ENCODE measurements at places on chromosomes 5 and 9. TPM values are rescaled to one million over a fixed set of nuclear protein-coding genes. Genes with fewer than 3 reads are reported as not detected.

Gene GLDC
- 0.32 TPM for total RNA-seq

Gene C9
- not detected for total RNA-seq

Gene DPM2
- total RNA-seq, result 51.5 TPM

Gene FGF10
- not detected for total RNA-seq

Gene PIP5KL1
- 2.6 TPM for total RNA-seq

GRCh38 chr5:131647048-131647769 is 12.2 kb upstream of the RAPGEF6 start:
- no peak for DNase-seq

- no peak for DNase-seq
These were observed 19.0 kb downstream of the UIMC1 start for GRCh38 chr5:176987583-176987982.

- peak; percentile 62 for DNase-seq
These were observed 325.1 kb downstream of the GADD45G start for GRCh38 chr9:89929673-89930480.

DNA sequence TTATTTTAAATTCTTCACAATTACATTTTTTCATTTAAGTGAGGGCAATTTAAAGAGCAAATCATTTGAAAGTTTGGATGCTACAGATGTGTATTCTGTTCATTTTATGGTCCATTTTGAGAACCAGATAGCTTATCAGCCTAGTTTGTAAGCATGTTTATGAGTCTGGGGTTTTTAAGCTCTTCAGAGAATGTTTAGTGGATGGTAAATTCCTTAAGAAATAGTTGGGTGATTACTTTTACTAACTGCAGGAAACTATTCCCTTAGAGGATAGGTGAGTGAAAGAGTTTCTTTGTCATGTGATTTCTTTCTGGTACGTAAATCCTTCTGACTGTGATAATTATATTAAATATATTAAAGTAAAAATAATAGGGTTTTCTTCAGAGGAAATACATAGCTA is 17.6 kb downstream of the RASGRF2 start:
- no peak for DNase-seq

- peak; percentile 44 for DNase-seq
These were observed 67.6 kb downstream of the HMCN2 start for GRCh38 chr9:130333041-130333711.

- DNase-seq, result no peak
These were observed 293.2 kb upstream of the KLF4 start for GRCh38 chr9:107782789-107783188.

- DNase-seq, result no peak
These were observed 40.0 kb upstream of the MYO10 start for GRCh38 chr5:16975950-16976624.

GRCh38 chr5:109199799-109200620 is 209.8 kb downstream of the PJA2 start:
- no peak for DNase-seq

DNA sequence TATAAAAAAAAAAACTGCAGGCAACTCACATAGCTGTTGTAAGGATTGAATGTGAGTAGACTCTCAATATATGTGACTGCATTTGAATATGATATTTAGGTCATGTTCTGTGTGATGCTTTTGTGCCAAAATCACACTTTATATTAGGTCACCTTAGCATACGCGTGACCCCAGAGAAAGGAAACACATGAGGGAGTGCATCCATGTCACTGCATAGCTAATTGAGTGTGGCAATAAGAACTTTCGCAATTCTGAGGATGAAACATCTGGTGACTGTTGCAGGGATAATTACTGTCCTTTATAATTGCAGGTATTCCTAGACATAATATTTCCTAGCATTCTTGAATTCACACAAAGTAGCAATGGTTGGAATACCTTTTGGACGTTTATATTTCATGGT is 459.5 kb upstream of the KLF4 start:
- DNase-seq, result no peak

DNA sequence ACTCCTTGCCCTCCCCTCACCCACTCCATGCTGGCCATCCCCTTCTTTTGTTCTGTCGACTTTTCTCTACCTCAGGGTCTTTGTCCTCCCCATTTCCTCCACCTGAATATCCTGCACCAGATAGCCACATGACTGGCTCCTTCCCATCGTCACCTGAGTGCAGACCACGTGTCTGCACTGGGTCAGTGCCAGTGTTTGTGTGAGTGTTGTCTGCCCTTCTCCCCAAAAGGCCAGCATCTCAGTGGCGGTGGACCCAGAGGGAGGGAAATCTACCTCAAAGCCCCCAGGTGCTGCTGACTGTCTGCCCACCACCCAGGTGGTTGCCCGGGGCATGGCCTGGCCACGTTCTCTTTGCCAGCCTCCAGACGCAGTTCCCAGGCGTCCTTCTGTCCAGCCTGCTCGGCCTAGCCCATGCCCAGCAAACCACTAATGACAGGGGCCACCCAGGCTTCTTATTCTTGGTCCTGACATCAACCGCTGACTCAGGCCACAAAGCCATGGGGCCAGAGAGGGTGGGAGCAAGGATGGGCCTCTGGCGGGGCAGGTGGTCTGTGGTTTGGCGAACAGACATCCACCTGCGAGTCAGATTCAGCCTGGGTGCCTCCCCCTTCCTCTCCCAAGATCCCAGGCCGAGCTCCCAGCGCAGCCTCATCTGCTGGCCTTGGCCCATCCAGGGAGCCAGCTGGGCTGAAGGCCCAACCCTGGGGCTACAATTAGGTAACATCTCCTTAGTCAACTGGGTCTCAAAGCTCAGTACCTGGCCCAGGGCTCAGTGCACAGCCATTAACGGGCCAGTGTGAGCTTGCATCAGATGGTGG is 5.5 kb upstream of the NINJ1 start:
- no peak for DNase-seq

GRCh38 chr9:99211746-99212145 is 10.0 kb downstream of the ALG2 start:
- no peak for DNase-seq

DNA sequence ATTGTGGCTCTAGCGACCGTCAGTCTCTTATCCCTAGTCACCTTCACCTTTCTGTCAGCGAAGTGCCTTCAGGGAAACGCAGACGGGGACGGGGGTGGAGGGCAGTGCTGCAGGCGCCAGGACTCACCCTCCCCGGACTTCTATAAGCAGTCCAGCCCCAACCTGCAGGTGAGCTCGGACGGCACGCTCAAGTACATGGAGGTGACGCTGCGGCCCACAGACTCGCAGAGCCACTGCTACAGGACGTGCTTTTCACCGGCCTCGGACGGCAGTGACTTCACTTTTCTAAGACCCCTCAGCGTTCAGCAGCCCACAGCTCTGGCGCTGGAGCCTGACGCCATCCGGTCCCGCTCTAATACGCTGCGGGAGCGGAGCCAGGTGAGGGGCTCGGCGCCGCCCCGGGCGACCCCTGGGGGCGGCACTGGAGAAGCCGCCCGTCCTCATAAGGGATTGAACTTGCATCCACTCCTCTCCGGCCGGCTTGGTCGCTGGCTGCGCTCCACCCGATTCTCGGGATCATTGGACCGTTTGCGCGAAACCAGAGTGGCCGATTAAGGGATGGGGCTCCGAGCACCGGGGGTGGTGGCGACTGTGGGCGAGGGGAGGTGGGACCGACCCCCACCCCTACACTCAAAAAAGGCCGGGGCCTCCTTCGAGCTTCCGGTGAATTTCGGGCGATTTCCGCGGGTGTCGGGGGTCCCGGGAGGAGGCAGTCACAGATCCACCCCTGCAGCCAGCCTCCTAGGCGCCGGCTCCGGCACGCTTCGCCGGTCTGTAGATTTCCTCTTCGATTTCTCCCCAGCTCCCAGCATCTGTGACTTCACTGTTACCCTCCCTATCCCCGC is 2.7 kb downstream of the PCDHGC5 start:
- DNase-seq, result no peak

DNA sequence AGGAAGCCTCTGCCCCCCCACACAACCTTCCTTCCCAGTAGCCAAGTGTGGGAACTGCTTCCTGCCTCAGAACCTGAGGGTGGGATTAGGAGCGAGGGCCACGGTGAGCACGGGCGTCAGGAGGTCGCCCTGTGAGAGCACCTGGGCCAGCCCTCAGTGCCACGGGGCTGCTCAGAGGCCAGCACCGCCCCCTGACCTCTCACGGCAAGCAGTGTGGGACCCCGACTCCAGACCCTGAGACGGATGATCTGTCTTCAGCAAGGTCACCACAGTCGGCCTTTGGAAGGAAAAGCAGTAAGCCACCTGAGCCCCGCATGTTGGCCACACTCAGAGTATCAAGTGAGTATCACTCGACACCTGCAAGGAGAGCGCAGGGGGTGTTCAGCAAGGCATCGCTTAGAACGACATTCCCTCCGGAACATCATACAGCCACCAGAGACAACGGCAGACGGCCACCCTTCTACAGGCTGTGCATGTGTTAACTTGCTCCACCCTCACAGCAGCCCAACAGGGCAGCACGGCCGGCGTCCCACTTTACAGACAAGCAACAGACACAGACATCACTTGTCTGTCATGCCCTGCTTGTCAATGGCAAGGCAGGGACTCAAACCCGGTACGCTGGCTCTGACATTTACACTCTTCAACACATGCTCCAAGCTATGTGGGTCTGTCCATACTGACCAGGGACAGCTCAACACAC is 50.2 kb downstream of the IPPK start:
- DNase-seq, result no peak

GRCh38 chr9:37508834-37509206 is 23.1 kb downstream of the POLR1E start:
- no peak for DNase-seq

- DNase-seq, result no peak
These were observed 338.8 kb downstream of the ARL15 start for GRCh38 chr5:53971551-53971950.

GRCh38 chr5:143491646-143492045 is 88.2 kb upstream of the NR3C1 start:
- DNase-seq, result no peak

DNA sequence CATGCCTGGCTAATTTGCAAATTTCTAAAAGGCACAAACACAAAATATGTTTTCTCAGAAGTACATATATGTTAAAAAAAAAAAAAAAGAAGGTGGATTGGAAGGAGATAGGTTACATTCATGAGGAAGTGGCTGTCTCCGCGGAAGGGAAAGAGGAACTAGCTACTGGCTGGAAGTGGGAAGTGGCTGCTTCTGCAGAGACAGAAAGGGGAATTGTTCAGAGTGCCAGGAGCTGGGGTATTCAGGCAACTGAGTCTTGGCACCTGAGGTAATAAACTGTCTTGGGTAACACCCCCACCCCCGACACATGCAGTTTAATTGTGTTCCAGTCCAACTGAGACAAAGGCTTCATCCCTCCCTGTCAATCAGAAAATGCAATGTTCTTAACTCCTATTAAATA is 45.6 kb downstream of the S1PR3 start:
- no peak for DNase-seq

DNA sequence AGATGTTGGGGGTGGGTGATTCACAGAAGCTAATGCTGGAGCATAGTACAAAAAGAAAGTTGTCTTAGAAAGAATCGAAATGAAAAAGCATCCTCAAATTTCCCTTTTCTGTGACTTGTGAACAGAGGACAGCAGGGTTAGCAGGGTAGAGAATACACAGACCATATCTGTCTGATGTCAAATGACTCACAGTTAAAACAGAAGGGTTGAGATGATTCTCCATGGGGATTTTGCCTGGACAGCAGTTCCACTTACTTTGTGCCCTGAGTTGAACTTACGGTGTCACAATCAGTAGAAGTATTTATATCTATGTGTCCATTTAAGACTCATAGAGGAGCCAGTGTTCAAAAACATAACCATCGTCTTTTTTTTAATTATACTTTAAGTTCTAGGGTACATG is 801.6 kb downstream of the KCTD16 start:
- no peak for DNase-seq

DNA sequence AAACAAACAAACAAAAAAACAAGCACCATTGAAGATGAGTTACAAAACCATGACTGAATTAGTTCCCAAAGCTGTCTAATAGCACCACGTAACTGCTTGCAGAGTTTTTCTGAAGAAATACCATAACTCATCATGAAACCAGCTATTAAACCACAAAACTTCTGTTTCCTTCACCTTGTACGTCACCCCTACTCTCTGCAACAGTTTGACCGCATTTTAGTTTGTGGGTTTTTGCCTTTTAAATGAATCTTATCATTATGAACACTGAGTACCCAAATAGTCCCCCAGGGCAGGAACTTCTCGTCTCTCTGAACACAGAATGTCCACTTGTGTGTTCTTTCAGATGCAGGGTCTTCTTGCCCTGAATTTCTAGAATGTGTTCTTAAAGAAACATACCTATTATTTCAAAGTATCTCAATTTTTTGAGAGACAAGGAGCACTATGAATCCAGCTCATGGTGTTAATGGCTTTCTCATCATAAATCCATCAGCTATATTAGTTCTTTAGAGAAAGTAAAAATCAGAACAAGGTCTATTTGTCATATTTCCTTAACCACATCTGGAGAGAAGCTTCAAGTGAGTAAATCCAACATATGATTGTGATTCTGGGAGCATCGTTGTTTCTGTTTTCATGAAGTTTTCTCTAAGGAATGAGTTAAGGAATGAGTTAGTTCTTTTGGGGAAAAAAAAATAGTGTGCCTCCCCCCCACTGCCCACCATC is 210.6 kb downstream of the AUH start:
- DNase-seq, result no peak

DNA sequence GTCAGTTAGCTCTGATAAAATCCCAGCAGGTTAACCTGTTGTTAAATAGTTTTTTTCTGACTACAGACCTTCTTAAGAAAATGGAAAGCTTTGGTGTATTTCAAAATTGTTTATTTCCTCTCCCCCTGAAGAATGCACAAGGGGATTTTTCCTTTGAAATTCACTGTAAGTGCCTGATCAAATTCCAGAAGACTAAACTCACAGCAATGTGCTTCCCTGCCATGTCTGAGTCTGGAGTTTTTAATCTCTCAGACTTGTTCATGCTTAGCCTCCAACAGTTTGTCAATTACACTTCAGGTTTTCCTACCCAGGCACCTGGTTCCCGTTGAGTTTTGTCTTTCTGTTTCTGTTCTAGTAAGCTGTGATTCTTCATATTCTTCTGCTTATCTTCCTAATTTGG is 961.6 kb upstream of the CDH18 start:
- no peak for DNase-seq

DNA sequence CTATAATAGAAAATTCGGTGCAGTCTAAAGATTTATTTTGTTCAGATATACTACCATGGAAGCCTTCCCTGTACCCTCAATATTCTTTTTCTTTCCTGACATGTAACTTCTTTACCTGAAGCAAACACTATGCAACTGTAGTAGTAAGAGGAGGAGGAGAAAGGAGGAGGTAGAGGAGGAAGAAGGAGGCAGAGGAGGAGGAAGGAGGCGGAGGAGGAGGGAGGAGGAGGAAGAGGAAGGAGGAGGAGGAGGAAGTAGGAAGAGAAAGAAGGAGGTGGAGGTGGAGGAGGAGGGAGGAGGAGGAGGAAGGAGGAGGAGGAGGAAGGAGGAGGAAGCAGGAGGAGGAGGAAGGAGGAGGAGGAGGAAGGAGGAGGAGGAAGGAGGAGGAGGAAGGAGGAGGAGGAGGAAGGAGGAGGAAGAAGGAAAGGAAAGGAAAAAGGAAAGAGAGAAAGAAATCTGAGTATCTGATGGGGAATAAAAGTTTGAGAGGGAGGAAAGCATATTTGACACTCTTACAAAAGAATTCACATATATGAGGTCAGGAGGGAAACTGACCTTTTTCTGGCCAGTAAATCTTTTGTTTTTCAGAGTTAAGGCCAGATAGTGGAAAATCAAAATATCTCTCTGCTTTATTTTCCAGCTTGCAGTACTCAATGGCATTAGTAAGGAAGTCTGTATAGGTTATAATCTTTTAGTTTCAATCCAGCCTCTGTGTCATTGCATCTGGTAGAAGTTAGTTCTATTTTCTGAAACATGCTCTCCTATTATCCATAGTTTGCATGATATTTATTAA is 114.5 kb upstream of the LPAR1 start:
- no peak for DNase-seq

Data from A673 (cell line).